ENCODE measurements at places on chromosomes 12 and 14.

- peak; percentile 32 for DNase-seq
These were observed 648 bp downstream of the CHD4 start for GRCh38 chr12:6606331-6607131.

- no peak for DNase-seq
These were observed 51.0 kb upstream of the STK38L start for GRCh38 chr12:27193106-27193505.

DNA sequence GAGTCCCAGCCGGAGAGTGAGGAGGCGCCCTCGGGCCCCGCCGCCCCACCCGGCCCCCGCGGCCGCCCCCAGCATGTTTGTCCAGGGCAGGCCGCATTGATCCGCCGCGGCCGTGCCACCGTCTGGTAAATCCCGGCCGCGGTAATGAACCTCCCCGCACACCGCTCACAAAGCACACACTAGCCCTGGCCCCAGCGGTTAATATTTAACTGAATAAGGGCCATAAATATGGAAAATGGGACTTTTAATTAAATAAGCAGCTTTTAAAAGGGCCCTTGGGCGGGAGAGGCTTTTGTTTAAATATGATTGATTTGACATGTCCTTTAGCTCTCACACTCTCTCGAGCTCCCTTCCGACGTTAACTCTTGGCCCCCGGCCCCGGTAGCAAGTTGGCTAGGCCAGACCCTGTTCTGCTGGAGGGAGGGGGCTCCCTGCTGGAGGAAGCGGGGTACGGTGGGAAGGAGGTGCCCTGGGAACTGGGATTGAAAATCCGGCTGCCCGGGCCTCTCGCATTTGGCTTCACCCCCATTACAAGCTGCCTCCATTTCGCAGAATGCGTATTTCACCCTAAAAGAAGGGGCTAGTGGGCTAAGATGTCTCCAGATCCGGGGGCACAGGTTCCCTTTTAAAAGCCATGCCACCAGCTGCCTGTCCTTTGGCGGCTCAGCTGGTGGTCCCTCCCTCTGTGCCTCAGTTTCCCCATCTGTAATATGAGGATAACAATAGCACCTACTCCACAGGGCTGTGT is 199.8 kb downstream of the RBM19 start:
- no peak for DNase-seq

- no peak for DNase-seq
These were observed 54.8 kb upstream of the DYNC1H1 start for GRCh38 chr14:101909371-101910096.

GRCh38 chr12:67633708-67634107 is 14.8 kb upstream of the DYRK2 start:
- no peak for DNase-seq

DNA sequence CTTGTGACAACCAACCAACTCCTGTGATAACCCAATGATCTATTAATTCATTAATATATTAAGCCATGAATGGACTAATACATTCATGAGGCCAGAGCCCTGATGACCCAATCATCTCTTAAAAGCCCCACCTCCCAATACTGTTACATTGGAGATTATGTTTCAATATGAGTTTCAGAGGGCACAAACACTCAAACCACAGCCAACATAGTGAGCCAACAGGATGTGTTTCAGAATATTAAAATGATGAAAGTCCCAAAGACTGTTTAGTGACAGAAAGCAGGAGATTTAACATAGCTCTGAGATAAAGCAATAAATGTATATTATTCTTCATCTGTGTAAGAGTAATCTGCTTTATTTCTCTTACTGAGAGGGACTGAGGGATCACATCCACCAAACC is 71.7 kb downstream of the PTPRO start:
- DNase-seq = no peak

- peak; percentile 59 for DNase-seq
These were observed 22.3 kb downstream of the HDAC7 start for GRCh38 chr12:47797441-47797840.

DNA sequence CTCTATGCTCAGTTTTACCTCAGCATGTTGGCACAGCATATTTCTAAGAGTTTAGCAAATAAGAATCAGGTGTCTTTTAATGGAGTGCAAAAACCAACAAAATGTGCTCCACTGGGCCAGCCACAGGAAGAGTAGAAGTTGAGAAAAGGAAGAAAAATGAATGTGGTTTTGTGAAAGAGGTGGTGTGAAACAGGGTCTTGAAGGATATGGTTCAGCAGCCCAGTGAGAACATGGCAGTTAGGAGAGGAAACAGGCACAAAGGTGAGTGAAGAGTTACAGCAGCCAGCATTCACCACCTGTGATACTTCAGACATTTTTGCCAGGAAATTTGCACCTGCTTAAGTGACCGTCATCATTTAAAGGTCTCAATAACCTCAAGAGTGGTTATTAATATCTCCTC is 2.4 kb downstream of the STAB2 start:
- no peak for DNase-seq

- no peak for DNase-seq
These were observed 59.5 kb downstream of the SEL1L start for GRCh38 chr14:81474148-81474492.

DNA sequence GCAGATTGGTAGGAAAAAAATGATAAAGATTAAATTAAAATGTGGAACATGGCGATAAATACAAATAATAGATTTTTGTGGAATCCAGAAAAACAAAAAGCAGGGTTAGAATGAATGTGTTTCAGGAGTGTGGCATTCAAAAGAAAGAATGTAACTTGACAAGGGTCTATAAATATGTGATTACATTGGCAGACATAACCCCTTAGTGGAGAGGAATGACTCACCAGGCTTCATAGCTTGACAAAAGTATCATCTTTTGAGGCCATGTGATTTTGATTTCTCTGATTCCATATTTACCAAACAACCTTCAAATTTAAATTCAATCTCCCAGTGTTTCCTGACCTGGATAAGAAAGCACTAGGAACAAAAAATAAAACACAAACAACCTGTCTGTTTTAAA is 24.4 kb upstream of the MGST1 start:
- no peak for DNase-seq

GRCh38 chr12:4178424-4179170 is 95.0 kb upstream of the CCND2 start:
- DNase-seq = no peak

DNA sequence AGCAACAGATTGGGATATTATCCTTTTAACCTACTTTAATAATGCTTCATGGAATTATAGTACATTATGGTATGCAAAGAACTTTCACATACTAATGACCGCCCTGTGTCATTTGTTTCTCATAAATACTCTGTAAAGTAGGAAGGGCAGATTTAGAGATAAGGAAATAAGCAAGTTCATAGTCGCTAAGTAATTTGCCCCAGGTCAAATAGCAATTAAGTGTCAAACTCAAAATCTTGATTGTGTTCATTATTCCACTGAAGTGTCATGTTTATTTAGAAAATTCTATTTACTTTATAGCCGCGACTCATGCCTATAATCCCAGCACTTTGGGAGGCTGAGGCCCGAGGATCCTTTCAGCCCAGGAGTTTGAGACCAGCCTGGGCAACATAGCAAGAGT is 98.7 kb upstream of the ATF1 start:
- DNase-seq = no peak

- DNase-seq = no peak
These were observed 644.9 kb upstream of the FLRT2 start for GRCh38 chr14:84885061-84885460.

- no peak for DNase-seq
These were observed 30.3 kb downstream of the NFKBIA start for GRCh38 chr14:35374263-35374712.

DNA sequence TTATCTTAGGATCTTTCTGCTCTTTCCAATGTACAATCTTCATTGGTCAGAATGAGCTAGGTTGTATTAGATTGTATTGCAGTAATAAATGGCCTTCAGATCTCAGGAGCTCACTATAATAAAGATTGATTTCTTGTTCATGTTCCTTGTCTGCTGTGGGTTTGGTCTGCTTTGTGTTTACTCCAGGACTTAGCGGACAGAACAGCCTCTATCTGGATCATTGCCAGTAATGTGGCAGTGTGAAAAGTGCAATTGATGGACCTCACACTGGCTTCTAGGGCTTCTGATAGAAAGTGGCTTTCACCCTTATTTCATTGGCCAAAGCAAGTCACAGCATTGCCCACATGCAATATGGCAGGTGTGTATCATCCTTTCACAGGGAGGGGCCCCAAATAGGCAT is 81.2 kb downstream of the BTG1 start:
- DNase-seq = no peak

- no peak for DNase-seq
These were observed 168.2 kb upstream of the SSTR1 start for GRCh38 chr14:38039496-38039895.

GRCh38 chr12:105272814-105273416 is 36.9 kb upstream of the APPL2 start:
- DNase-seq = no peak

DNA sequence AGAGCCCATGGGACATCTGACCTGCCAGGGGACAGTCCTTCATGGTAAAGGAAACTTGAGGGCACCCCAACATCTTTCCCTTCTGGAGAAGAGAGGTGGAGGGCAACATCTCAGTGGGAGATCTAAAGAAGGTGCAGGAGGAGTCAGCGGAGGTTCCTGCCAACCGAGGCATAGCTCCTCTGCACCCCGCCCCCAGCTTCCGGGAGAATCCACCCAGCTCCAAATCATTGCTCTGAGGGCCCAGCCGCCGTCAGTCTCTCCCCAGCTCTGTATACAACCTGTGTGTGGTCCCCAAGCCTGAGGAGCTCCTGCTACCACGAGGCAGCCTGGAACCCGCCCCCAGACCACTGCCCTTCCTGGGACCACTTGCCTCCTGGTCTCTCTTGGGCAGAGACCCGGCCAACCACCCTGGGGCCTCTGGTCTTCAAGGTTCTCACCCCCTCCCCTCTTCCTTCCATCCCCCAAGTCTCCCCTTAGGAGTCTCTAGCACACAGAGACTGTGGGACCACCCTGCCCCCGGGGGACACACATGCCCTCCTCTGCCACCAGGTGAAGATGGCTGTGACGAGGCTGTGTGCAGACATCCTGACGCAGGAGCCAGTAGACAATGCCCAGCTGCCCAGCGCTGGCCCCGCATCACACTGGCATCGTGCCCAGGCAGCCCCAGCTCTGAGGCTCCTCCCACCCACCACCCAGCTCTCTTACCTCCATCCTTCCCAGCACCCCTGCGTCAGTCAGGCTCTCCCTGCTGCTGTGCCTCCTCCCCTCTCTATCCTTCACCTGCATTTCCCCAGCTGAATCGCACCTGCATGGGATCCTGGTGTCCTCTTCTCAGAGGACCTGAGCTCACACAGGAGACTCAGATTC is 13.0 kb upstream of the NUDT14 start:
- DNase-seq = no peak

GRCh38 chr12:43009846-43010240 is 420.3 kb upstream of the PRICKLE1 start:
- DNase-seq = no peak

DNA sequence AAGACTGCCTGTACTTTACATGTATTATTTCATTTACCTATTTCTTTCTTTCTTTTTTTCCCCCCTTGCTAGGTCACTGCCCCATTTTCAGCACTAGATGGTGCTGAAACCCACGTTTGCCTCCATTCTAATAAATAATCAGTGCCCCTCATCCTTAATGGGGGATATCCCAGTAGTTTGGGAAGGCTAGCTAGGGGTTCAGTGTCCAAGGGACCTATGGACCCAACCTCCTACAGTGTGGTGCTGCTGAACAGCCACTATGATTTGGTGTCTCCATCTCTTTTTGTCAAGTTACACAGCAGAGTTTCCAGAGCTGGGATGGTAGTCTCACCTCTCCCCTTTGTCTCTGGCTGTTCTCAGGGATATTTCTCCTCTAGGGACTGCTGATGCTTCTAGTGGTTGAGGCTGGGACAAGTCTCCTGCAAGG is 6.5 kb upstream of the HCFC2 start:
- peak; percentile 58 for DNase-seq

Data from SK-MEL-5 (cell line).